ENCODE measurements at places on chromosomes 2 and 18.

DNA sequence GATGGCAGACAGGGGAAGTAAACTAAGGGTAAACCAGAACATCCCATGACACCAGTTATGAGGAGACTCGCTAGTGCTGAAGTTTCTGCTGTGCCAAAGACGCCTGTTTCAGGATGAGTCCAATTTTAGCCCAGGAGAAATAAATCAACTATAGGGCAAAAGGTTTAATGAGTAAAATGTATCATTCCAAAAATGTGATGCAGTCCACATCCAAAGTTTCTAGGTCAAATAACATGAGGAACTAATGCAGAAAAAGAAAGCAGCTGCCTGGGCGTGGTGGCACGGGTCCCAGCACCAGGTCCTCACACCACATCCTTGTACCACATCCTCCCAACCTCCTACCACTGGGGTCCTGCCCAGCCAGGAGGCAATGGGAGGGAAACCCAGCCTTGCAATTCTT is 126.9 kb upstream of the CTAGE1 start:
- DNase-seq: no peak

DNA sequence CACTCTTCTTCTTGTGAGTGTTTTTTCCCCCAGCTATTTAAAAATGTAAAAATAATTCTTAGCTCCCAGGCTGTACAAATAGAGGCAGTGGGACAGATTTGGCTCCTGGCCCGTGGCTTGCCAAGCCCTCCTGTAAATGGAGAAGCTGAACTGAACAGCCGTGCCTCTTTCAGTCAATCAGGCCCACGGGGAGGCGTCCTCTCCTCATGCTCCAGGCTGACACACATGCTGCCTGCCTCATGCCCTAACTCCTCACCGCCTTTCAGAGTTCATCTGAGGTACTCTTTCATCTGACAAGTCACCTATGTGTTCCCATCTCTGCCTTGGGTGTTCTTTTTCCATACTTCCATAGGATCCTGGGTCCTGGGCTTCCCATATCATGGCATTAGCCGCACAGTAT is 58.9 kb downstream of the BMP10 start:
- no peak for DNase-seq

DNA sequence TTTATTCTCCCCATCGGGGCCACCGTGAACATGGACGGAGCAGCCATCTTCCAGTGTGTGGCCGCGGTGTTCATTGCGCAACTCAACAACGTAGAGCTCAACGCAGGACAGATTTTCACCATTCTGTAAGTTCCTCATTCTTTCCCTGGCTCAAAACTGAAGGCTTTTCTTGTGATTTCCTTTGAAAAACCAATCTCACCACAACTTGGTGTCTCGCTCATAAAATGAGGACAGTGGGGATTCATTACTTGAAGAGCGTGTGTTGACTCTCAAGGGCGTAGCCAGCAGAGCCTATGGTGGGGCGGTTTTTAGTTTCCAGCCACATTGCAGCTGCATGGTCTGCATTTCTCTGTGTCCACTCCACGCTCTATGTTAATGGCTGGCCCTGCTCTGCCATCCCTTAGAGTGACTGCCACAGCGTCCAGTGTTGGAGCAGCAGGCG is 29.0 kb downstream of the SLC1A4 start:
- DNase-seq: peak; percentile 96

DNA sequence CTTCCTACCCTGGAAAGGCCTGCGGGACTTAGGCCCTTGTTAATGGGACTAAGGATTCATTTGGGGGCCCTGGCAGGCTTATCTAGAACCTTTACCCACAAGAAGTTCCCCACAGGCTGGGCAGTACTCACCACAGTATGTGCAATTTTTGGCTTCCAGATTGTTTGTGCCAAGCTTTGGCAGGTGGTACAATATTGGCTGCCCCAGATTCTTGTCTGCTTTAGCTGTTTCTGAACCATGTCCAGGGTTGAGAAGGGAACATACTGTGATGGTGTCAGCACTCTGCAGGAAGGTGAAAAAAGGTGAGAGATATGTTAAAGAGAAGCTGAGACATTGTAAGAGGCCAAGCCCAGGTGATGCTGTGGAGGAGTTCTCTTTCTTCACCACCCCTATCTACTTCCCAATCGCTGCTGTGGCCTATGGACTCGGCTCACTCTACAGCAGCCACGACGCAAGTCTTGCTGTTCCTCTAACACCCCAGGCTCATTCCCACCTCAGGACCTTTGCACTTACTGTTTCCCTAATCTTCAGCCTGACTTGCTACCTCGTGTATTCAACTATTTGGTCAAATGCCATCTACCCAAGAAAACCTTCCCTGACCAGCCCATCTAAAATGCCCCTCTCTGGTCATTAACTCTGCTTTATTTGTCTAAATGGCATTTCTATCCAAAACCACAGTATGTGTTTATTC is 9.2 kb downstream of the SLC4A5 start:
- no peak for DNase-seq

- DNase-seq: no peak
Measured at GRCh38 chr2:234003972-234004617, 46.4 kb upstream of the SPP2 start.

GRCh38 chr2:45588158-45588829 is 22.8 kb downstream of the SRBD1 start:
- DNase-seq: no peak

DNA sequence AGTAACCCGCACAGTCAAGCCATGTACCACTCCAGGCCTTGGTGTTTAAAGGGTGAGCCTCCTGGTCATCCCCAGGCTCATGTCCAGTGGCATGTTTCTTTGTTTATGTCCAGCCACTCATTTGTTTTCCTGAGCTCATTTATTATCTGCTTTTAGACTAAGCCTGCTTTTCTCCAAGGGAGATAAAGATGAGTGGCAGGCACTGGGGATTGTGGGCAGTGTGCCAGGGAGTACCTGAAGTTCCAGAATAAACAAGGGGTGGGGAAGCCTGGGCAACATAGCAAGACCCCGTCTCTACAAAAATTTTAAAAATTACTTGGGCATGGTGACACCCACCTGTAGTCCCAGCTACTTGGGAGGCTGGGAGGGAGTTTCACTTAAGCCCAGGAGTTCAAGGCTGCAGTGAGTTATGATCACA is 1.9 kb downstream of the ANXA4 start:
- DNase-seq: no peak

- DNase-seq: no peak
Measured at GRCh38 chr2:238139196-238140039, 950 bp downstream of the KLHL30 start.

- DNase-seq: no peak
Measured at GRCh38 chr2:55452879-55453278, 33.2 kb upstream of the CCDC88A start.

Measured in GF-D8 (cell line).